ENCODE measurements at places on chromosomes 4 and X.

GRCh38 chr4:109298279-109299010 lies 4.0 kb downstream of the COL25A1 start:
- DNase-seq, result no peak

- no peak for DNase-seq
Measured at GRCh38 chrX:137695417-137695816, 129.5 kb downstream of the ZIC3 start.

DNA sequence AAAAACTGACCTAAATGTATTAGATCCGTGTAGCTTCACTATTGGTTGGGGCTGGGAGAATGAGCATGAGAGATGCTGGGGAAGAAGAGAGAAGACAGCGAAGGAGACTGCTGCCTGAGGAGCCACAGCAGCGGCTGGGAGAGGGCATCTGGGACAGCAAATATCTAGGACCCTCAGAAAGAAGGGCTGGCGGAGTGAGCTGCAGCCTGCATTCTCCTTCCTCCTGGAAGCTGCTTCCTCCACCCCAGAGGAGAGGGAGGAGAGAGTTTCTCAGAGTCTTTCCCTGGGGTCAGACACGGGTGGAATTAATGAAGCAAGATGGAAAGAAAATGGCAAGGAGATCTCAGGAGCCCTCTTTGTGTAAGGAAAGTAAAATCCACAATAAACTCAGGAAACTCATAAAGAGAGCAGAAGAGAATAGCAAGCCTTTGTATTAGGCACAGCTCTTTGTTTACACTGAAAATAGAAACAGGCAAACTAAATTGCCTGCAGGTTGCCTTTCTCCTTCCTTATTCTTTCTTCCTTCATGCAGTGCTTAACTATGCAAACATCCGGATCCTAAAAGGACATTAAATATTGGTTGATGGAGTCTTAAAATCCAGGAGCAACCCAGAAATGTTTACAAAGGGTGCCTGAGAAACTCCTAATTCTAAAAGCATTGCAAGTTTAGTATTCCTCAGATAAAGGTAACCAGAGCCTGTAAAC lies 130.3 kb upstream of the GALNT7 start:
- DNase-seq, result no peak

GRCh38 chr4:69057620-69058409 lies 38.5 kb upstream of the UGT2B7 start:
- DNase-seq, result no peak

DNA sequence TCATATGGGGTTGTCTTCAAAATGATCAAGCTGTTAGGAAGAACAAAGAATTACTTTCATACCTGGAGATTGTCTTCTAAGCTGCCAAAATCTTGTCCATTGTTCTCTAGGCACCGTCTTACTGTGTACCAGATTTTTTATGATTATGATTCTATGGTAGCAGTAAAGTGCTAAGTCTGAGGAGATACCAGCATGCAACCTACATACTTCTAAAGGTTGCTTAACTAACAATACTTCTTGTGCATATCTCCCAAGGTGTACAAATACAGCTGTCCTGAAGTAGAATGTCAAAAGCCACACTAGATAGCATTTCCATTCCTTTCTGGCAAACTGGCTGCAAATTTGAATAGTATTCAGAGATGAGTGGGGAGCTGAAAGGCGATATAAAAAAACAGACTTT lies 62.6 kb upstream of the FBXW7 start:
- no peak for DNase-seq

DNA sequence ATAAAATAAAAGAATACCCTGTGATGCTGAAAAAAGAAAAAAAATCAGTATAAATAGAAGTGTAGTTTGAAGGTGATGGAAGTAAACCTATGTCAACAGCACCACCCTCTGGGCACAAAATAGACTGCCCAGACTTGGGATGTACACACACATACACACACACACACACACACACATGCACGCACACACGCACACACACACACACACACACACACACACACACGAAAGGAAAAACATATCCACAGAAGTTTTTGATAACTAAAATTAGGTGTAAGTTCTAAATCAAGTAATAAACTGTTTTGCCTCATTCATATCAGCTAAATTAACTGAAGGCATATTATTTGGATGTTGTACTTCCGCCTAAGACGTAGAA lies 40.5 kb downstream of the ANXA5 start:
- DNase-seq, result peak; percentile 46

DNA sequence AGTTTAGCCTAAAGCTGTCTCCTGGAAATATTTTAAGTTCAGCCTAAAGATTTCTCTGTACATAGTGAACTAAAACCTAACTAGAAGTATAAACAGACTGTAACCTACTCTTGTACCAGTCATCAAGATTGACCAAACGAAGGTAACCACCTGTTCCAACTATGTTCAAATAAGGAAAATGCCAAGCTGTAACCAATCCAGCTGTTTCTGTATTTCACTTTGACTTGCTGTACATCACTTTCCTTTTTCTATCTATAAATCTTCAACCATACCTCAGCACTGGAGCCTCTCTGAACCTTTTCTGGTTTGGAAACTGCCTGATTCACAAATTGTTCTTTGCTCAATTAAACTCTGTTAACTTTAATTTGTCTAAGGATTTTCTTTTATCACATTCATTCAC lies 3.1 kb upstream of the CYSLTR1 start:
- no peak for DNase-seq

GRCh38 chrX:150573702-150574101 lies 5.3 kb downstream of the MTM1 start:
- no peak for DNase-seq

DNA sequence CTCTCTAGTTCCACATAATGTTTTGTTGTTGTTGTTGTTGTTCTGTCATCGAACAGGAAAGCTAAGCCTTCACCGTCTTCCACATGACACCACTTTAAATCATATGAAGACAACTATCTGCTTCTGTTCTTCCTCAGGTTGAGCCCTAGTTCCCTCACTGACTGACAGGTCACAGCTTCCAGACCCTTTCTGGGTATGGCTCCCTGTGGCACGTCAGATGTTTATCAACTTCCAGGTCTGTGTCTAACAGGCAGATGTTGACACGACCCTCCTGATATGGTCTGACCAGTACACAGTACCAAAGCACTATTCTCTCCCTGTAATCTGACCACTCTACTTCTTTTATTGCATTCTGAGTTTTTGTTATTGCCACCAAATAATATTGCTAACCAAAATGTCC lies 51.4 kb downstream of the PRDM5 start:
- DNase-seq, result no peak

- DNase-seq, result peak; percentile 7
Measured at GRCh38 chr4:68905939-68906779, 45.4 kb downstream of the UGT2A3 start.

DNA sequence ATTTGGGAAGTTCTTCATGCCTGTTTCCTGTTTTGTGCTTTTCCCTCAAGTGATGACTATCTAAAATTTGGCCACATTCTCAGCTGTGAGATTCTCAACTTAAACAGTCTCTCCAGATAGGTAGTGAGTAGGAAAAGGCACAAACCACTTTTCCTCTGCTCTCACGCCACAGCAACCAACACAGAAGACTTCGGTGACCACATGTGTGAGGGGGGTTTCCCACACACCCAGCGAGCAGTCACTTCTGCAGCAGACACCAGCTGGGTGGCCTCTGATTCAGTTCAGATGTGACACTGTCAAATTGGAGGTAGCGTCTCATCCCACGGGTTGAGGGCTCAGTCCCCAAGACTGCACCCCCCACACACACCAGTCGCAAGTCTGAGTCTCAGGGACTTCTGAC lies 25.1 kb upstream of the CLDN34 start:
- DNase-seq, result no peak

Data from GM03348 (cell line).